ENCODE measurements at places on chromosomes 3 and 15.

DNA sequence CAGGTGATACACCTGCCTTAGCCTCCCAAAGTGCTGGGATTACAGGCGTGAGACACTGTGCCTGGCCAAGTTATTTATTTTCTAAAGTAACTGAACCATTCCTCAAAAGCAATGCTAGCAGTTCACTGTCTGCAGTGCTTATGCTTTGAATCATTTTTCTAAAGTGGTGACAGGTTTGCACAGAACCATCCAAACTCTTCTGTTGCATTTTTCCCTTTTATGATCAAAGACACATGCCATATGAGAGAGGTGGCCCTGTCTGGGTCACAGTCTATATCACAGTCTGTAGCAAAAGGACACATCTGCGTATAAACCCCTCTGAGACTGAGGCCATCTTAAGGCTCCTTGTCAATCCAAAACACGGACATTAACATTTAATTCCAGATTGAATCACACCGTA is 17.2 kb downstream of the CDCP1 start:
- DNase-seq = no peak

DNA sequence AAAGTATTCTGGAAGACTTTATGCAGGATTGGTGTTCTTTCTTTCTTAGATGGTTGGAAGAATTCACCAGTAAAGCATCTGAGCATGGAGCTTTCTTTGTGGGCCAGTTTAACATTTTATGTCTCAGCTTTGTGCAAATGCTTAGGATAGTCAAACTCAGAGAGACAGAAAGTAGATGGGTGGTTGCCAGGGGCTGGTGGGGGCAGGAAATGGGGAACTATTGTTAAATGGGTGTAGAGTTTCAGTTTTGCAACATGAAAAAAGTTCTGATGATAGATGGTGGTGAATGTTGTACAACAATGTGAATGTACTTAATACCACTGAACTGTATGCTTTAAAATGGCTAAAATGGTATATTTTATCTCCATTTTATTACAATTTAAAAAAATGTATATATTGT is 24.8 kb downstream of the SPCS1 start:
- DNase-seq = no peak

GRCh38 chr3:98733053-98733811 is 29.9 kb upstream of the ST3GAL6 start:
- peak; percentile 50 for DNase-seq

DNA sequence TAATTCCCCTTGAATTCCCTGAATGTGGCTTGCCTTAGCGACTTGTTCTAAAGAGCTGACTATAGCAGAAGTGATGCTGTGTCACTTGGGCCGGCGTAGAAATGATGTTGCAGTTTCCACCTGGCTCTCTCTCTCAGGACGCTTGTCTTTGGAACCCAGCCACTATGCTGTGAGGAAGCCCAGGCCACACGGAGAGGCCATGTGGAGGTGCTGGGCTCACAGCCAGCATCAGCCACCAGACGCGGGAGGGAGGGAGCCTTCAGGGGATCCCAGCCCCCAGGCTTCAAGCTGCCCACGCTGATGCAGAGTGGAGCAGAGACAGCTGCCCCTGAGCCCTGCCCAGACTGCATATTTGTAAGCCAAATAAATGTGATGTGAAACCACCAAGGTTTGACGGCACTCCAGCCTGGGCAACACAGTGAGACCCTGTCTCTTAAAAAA is 18.6 kb downstream of the RNU5B-1 start:
- DNase-seq = no peak

DNA sequence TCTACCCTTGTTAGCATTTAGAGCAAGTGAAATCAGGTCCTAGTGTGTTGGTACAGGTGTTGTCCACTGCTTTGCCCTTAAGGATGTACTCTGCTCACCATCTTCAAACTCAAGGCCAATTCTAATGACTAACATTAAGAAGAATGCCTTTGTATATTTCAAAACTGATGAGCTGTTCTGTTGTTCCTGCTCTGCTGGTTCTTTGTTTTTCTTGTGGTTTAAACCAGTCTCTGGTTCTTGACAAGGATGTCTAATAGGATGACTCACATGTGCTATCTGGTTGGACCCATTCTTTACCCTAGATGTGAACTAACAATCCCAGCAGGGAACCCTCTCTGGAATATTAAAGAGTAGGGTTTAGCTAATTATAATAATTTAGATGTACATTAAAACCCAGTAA is 17.3 kb downstream of the ABHD5 start:
- no peak for DNase-seq

GRCh38 chr3:164468055-164468454 is 610.2 kb downstream of the SI start:
- DNase-seq = no peak

GRCh38 chr3:60282866-60283265 is 968.4 kb downstream of the FHIT start:
- no peak for DNase-seq

DNA sequence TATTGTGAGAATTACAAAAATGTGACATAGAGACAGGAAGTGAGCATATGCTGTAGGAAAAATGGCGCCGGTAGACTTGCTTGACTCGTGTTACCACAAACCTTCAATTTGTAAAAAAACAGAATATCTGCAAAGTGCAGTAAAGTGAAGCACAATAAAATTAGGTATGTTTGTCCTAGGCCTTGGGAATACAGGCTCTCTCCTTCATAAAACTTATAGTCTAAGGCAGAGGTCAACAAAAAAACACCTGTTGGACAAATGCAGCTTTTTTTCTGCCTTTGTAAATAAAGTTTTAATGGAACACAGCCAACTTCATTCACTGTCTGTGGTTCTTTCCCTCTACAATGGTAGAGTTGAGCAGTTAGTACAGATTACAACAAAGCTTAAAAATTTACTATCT is 216.8 kb upstream of the SATB1 start:
- no peak for DNase-seq

DNA sequence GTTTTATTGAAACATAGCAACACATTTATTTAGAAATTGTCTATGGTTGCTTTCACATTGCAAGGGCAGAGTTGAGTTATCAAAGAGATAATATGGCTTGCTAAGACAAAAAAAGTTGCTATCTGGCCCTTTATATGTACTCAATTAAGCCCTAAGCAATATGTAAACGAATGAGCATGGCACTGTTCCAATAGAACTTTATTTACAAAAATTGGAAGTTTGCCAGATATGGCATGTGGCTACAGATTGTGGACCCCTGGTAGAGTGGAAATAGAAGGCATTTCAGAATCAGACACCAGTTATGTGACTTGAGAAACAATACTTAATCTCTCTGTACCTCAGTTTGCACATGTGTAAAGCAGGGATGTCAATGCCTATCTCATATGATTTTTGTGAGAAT is 515.6 kb upstream of the SGO1 start:
- no peak for DNase-seq

- DNase-seq = no peak
Measured at GRCh38 chr15:39127925-39128617, 452.8 kb upstream of the THBS1 start.

GRCh38 chr3:185317674-185318073 is 45.3 kb upstream of the MAP3K13 start:
- DNase-seq = no peak

GRCh38 chr3:124429129-124429815 is 301.0 kb upstream of the UMPS start:
- no peak for DNase-seq

- DNase-seq = no peak
Measured at GRCh38 chr3:143123353-143123984, 3.9 kb downstream of the CHST2 start.

DNA sequence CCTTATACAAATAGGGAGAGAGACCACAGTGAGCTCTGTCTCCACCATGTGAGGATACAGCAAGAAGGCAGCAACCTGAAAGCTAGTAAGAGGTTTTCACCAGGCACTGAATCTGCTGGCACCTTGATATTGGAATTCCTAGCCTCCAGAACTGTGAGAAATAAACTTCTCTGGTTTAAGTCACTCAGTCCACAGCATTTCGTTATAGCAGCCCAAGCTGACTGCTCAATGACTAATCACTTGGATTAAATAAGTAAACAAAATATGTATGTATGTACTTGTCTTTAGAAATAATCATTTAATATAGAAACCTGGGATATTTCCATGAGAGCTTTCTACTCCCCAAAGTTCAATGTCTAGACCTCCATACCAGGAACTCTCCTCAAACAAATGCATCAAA is 162.0 kb downstream of the IMPG2 start:
- no peak for DNase-seq

DNA sequence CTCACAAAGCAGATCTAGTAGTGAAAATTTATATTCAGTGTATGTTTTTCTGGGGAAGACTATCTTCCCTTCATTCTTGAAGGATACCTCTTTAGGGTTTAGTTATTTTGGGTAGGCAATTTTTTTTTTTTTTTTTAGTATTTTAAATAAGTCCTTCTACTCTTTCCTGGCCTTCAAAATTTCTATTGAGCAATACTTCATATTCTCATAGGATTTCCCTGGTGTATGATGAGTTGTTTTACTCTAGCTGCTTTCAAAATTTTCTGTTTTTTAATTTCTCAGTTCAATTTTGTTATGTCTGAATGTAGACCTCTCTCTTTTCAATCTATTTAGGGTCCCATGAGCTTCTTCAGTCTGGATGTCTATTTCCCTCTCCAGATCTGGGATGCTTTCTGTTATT is 74.3 kb upstream of the PLSCR4 start:
- no peak for DNase-seq
